NCI-H345 (cell line): ENCODE measurements at places on chromosomes 11 and 22.

DNA sequence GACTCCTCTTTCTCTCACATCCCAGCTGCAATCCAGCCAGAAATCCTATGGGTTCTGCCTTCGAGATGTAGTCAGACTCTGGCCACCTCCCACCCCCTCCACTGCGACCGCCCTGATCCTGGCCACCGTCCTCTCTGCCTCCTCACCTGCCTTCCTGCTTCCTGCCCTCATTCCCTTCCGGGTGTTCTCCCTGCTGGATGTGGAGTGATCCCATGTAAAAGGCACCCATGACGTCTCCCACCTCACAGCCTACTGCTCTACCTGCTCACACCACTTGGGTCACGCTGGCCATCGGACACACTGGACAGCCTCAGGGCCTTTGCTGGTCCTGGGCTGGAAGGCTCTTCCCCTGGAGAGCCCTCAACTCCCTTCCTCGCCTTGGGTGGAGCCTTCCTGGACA lies 33.7 kb upstream of the CD5 start:
- DNase-seq: no peak

- DNase-seq: no peak
These were observed 64.6 kb downstream of the OPCML start for GRCh38 chr11:133467686-133468085.

GRCh38 chr11:133198438-133198837 lies 333.9 kb downstream of the OPCML start:
- DNase-seq: peak; percentile 11

- DNase-seq: no peak
These were observed 38.0 kb upstream of the APLNR start for GRCh38 chr11:57274904-57275498.

GRCh38 chr11:125086633-125087296 lies 23.7 kb downstream of the SLC37A2 start:
- DNase-seq: no peak

DNA sequence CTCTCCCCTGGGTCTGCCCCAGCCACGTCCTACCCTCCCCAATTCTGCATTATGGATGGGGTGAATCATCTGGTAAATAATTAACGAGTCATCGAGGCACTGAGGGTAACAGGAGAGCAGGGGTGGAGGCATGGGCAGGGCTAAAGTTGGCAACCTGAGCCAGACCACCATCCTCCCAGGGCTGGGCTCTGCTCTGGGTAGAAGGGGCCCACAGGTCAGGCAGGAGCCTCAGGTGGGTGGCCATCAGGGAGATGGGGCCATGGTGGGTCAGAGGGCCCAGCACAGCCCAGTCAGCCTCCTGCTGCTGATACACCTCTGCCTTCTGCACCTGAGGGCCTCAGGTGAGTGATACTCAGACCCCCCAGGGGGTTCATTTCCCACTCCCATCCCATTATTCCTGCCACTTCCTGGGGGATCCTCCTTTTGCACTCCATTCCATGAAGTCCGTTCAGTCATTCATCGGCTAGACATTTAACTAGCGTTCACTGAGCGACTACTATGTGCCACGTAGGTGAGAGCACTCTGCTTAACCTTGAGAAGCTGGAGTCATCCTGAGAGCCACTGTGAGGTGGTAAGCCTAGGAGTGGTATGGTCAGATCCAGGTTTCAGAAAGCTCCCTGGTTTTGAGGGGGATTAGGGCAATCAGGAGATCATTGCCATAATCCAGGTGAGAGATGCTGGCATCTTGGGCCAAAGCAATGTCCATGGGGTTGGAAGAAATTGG lies at the start of gene VSIG10L2:
Gene VSIG10L2, plus strand, starts transcription at position 248 of the 724 bp plus-strand sequence. Its CDS starts 12 bp downstream, at position 260.
- DNase-seq: no peak

DNA sequence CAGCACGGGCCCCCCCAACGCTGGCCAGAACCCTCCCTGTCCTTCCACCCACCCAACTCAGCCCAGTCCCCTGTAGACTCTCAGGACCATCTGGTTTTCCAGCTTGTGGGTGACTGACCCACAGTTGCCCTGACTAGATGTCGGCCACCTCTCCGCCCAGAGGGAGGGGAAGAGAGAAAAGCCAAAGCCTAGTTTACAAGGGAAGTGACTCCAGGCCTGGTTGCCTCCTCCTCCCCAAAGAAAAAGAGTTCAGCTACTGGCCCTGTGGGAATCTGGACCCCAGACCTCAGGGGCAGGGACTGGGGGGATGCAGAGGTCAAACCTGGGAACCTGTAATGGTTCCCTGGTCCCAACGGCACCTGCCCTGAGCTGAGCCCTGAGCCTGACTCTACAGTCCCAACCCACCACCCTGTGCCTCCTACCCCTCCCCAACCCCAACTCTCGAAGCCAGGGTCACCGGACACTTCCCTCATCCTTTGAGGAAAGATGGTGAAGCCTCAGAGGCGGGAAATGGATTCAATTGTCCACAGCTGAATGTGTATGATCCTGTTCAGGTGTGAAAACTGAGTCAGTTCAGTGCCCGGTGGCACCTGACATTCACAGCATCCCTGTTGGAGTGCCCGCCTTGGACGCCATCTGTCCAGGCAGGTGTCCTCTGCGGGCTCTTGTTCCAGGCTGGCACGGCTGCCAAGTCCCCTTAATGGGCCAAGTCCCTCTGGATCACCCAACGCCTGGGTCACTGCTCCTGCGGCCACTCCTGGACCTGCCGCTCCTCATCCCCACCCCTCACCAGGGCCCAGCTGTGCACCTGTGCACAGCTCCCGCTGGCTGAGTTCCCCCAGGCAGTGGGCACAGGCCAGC lies 21.0 kb upstream of the WNT7B start:
- peak; percentile 30 for DNase-seq

DNA sequence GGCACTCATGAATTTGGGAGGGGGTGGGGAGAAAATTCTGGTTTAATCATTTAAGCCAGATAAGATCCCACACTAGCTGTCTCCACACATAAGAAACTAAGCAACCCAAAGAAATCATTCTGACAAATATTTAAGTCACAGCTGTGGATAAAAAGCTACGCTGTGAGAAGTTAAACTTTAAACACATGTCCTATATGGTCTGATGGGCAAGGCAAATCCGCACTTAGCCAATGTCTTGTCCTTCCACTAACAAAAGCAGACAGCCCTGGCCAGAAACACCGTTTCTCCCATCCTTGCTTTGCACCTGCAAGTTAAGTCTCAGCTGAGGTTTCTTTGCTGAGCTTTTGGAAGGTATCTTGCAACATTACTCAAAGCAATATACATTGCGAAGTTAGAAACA lies 68.0 kb downstream of the ETS1 start:
- DNase-seq: no peak

DNA sequence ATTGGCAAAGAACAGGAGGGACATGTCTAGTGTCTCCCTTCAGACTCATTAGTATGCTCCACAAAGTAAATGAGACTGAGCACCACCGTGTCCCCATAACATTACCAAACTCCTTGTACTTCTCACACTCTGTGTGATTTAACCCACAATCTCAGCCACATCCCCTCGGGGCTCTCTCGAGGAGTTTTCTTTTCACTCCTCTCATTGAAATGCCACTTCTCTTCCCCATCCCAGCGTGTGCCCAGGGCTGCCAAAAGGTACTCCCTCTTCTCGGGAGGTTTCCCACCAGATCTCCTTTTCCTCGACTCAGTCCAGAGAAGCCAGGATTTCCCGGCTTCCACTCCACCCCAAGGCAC lies 1.1 kb downstream of the RBFOX2 start:
- DNase-seq: peak; percentile 14

DNA sequence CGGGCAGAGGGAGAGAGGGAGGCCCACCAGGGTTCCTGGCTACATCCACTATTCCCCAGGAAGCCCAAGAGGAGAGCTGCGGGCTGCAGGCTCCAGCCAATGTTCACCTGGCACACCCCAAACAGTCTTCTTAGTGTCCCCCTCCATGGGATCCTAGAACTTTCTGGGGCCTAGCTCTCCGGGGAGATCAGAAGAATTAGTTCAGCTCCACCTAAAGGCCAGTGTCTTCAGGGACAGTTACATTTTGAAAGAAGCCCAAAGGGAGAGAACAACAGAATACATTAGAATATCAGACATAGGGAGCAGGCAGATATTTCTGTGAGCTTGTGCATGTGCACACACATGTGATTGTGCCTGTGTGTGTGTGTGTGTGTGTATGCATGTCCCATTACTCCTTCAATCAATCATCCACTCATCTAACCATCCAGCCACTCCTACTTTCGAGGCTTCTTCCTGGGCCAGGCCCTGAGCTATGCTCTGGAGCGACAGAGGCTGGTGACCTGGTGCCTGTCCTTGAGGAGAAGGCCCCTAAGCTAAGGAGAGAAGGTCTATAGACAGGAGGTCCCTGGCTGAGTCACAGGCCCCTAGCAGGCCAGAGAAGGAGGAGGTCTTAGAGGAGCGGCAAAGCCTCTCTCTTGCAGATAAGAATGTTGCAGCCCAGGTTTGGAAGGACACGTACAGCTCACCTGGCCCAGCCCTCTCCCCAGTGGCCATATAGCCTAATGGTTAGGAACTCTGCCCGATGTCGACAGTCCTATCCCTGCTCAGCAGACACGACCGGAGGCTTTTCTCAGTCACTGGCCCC lies 165.5 kb downstream of the DSCAML1 start:
- no peak for DNase-seq

- no peak for DNase-seq
These were observed 30.1 kb downstream of the ANO1 start for GRCh38 chr11:70108250-70108649.

DNA sequence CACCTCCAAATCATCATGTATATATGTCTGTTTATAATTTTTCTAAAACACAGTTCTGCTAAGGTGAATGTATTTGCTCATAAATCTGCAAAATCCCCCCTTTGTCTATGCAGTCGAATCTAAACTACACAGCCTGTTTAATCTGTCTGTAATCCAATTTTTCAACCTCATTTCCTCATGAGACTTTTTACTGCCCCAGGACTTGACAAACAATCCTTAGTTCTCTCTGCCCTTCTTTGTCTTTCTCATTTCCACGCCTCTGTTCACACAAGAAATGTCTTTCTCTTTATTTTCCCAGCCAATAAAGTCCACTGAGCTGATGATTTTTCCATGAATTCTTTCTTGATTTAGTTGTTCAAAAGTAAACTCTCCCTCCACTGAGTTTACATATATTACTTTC lies 1154.3 kb downstream of the FAM181B start:
- no peak for DNase-seq
